ENCODE measurements at places on chromosomes 11 and 22.

- no peak for DNase-seq
These were observed 841 bp downstream of the B3GNT6 start for GRCh38 chr11:77035039-77035438.

- DNase-seq: no peak
These were observed 678.4 kb downstream of the OPCML start for GRCh38 chr11:132853886-132854285.

- no peak for DNase-seq
These were observed 48.1 kb downstream of the SMIM38 start for GRCh38 chr11:69203901-69204245.

DNA sequence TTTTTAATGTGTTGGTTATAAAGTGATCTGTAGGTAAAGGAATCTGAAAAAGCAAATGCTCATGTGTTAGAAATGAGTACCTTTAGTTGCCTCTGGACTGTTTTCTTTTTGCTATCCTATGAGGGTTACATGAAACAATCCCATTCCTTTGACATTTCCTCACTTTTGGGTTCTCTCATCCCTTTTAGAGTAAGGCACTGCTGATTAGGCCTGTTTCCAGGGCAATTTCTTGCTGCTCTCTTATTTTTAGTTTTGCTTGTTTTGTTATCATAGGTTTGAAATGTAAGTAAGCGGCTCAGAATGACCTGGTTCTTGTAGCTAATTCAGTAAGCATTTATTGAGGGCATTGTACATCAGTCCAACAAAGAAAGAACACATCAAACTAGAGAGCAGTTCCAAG lies 138.9 kb downstream of the DDX10 start:
- DNase-seq: peak; percentile 8

DNA sequence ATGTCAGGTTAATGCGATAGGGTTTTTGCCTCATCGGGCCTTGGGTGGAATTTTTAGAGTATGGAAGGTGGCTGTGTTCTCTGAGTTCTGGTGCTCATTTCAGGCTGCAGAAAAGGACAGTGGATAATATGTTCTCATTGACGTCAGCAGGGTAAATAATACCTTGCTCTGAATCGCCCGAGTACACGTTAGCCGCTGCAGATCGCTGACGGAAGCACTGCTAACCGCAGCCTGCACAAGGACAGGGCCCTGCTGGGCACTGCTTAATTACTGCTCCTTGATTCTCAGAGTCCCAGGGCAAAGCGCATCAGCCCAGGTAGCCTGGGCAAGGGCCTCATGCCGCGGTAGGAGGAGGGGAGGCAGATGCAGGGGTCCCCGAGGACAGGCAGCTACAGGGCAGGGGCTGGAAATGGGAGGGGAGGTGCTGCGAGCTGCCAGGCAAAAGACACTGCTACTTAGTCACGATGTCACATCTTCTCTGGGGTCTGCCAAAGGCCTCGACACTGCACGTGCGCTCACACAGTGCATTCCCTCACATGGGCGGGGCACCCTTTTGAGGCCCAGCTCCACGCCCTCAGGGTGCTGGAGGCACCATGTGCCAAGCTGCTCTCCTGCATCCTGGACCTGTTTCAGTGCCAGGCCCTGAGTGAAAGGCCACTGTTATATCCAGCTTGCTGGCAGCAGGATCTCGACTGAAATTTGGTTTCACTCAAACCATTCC lies 35.2 kb downstream of the PPP2R1B start:
- no peak for DNase-seq

DNA sequence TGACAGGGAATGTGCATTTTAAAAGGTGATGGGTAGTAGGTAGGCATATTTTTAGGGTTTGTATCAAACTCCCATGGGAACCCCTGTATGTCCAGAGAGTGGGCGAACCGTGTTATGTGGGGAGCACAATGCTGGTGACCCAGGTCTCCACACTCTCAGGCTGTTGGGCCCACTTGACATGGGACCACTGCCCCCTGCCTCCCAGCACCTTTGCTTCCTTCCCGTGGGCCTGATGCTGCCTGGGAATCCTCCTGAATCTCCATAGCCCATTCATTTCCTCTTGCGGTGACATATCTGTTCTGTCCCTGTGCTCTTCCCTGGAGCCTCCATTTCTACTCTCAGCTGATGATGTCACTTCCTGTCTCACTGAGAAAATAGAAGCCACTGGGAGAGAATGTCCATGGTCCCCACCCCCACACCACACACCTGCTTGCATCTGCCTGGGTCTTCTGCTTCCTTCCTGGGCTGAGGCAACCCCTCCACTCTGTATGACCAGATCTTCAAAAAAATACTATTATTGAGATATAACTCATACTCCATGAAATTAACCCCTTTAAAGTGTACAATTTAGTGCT lies 55.8 kb upstream of the THY1 start:
- DNase-seq: no peak

- DNase-seq: no peak
These were observed 310.1 kb upstream of the SORL1-AS1 start for GRCh38 chr11:121762820-121763219.
